ENCODE measurements at places on chromosomes 3 and 15.

GRCh38 chr3:59234884-59235633 lies 185.2 kb upstream of the CFAP20DC start:
- no peak for DNase-seq

DNA sequence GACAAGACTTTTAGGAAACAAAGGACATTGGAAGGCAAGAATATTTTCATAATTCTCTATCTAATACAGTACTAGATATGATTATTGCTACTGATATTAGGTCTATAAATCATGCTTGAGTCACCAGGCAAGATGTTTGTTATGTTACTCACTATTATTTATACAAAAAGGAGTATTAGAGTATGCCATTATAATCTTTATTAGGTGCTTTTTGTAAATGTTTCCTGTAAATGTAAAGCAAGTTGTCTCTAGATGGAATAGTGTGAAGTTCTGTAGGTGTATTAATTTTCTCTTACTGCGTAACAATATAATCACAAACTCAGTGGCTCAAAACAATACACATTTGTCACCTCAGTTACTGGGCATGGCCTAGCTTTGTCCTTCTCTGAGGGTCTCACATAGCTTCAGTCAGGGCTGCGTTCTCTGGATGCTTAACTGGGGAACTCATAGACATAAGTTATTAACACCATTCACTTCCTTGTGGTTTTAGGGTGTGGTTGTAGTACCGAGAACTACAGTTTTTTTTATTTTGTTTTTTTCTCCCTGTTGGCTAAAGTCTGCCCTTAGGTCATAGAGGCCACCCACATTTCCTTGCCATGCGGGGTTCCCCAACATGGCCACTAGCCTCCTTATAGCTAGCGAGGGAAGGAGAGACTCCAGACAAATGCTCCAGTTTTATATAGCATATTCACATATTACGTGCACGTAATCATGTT lies 20.3 kb upstream of the MAP3K13 start:
- no peak for DNase-seq

GRCh38 chr15:40038275-40038637 lies 725 bp downstream of the SRP14 start:
- no peak for DNase-seq

DNA sequence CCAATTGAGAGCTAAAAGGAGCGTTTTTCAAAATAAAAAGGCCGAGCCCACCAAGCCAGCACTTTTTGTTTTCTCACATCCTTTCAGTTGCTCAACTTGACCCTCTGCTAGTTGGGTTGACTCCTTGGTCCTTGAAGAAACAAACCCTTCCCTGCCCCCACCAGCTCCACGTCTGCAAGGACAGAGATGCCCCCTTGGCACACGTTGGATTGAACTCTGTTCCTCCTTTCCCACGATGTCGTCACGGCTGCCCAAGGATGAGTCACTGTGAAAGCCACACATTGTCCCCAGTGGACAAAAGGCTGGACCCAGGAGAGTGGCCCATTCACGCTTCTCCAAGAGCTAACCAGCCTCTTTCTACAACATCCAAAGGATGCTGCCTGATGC lies 43.0 kb upstream of the SPATA12 start:
- no peak for DNase-seq

- DNase-seq = peak; percentile 56
Measured at GRCh38 chr3:51434746-51435327, 43.8 kb downstream of the RBM15B start.

- no peak for DNase-seq
Measured at GRCh38 chr3:107969525-107969924, 121.3 kb downstream of the CD47 start.

DNA sequence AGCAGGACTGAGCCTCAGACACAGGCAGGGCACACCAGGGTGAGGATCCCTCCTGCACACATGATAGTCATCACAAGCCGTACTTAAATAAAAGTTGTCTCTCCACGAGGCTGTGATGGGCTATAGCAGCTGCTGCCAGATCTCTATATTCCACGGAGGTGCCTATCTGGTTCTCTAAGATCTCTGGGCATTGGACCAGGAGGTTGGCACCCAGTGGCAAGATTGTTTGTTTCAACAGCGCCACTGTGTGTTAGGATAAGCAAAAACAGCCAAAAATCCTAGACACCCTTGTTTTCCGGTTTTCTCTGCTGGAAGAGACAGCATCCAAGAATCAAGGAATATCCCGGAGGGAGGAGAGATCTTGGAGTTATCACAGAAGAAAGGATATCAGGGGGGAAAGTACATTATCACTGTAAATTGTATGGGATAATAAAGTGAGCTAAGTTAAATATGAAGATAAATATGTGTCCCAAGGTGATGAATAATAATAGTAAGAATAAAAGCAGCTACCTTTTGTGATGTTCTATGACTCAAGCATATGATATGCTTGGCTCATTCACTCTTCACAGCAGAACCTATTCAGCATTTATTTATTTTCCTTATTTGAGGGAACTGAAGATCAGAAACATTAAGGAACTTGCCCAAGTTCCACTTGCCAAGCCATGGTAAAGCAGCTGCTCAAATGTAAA lies 90.6 kb upstream of the AKAP13 start:
- peak; percentile 43 for DNase-seq

GRCh38 chr3:184059424-184059823 lies 6.6 kb downstream of the HTR3C start:
- no peak for DNase-seq

Data from HuH-7 (cell line).